ENCODE measurements at places on chromosomes 2 and 18.

- DNase-seq = no peak
Observed at GRCh38 chr18:53458268-53458667, 766.2 kb downstream of the MBD2 start.

DNA sequence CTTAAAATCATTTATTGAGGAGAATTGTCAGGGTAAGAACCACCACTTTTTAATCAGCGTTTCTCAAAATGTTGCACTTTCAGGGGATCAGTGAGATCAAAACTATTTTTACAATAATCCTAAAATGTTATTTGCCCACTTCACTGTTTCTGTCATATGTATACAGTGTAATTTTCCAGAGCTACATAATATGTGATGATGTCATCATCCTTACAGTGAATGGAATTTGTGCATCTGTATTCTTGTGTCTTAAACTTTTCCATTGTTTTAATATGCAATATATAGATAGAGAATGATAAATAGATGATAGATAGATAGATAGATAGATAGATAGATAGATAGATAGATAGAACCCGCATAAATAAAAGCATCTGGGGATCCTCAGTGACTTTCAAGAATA lies 518.0 kb downstream of the ADCYAP1 start:
- no peak for DNase-seq

GRCh38 chr2:217361483-217361880 lies 501.6 kb upstream of the TNP1 start:
- peak; percentile 40 for DNase-seq

DNA sequence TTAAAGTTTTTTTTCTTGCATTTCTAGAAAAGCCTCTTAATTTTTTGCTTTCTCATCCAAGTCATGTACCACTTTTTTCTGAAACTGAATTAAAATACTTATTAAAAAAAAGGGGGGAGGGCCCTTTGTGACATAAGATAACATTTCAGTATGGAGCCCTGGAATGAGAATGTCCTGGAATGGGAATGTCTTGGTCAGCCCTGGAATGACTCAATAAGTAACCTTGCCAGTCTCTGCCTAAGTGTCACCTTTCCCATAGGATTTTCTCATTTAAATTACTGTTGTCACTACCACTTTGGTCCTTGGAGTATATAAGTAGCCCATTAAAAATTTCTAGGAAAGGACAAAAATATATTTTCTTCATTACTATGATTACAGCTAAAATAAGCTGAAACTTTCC lies 4.7 kb downstream of the UBXN2A start:
- DNase-seq = no peak

DNA sequence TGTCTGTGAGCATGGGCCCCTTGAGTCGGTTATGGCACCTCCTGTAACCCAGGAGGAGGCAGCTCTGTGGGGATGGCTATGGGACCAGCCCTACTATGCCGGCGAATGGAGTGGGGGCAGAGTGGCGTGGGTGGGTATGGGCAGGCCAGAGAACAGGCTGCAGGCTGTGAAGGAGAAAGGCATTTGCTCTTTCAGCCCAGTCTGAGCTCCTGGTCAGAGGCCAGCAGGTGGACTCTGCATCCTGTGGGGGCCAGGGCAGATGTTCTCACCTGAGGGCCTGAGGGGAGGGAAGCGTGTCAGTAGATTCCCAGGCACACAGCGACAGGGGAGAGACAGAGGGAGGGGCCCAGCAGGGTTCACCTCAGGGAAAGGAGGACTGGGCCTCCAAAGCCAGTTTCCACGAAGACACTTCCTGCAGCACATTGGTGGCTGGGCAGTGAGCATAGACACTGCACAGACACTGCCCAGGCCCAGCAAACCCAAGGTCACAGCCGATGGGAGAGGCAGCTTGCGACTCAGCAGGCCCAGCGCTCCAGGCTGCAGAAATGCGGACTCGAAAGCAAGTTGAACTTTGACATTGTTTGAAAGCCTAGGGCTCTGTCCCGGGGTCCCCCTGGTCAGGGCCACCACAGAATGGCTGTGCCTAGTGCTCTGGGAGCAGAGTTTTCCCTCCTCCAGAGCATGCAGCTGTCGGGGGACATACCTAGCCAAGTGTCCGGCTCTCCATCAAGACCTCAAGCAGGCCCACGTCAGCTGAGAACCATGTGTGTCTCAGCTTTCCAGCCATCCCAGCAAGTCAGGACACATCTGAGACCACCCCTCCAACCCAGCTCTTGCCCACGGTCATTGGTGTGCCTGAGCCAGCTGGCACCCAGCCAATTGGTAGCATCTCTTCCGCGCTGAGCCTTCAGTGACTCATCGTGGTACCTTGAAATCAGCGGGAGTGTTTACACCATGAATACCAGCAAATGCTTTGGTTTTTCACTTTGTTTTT lies 53.8 kb downstream of the TGOLN2 start:
- DNase-seq = peak; percentile 39

DNA sequence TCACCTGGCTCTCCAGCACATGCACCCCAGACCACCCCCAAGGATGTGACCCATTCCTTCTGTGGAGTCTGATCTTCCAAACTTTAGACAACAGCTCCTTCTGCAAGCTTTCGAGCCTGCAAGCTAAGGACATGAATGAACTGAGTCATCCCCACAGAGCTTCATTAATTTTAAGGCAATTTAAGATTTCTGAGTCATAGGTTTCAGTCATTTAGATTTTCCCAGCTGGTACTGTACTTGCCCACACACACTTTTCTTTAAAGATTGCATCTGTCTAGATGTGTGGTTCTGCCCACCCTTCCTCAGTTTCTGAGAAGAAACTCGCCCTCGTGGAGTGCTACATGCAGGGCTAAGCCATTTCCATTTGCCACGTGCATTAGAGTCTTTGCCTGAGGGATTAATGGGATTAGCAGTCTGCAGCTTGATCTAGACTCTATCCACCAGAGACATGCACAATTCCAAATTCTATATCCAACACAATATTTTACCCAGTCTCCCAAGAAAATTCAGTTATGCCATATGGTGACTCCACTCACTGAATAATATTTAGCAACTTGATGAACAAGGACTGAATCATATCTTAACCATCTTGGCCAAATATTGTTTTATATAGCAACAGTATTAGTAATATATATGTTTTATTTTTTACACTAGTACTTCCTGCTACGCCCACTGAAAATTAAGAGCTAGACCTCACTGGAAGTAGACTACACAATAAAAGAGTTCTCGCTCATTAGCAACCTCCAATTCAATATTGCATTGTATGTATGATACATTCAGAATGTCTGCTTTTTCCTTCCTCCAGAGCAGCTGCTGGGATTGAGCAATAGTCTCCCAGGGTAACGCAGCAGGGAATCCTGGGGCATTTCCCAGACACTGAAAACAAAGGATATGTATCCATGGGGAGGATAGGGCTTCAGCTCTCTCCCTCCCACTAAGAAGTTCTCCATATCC lies 14.3 kb upstream of the TRIB2 start:
- DNase-seq = peak; percentile 68

- DNase-seq = no peak
Observed at GRCh38 chr2:240260664-240261063, 120.2 kb upstream of the OTOS start.

DNA sequence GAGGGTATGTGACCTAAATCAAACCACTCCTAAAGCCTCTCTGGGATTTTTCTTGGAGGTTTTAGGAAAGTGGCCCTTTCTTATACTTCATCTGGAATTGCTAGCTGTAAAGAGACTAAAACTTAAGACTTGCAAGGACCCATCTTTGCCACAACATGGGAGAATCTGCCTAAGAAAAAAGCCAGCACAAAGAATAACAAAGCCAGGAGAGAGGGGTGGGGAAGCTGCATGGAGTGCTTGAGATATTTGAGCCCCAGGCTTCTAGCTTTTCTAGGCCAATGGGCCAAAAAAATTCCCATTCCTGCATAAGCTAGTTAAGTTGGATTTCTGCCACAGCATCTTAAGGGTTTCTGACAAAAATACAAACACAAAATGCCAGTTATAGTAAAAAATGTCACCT lies 38.5 kb upstream of the LYPD6 start:
- DNase-seq = no peak

DNA sequence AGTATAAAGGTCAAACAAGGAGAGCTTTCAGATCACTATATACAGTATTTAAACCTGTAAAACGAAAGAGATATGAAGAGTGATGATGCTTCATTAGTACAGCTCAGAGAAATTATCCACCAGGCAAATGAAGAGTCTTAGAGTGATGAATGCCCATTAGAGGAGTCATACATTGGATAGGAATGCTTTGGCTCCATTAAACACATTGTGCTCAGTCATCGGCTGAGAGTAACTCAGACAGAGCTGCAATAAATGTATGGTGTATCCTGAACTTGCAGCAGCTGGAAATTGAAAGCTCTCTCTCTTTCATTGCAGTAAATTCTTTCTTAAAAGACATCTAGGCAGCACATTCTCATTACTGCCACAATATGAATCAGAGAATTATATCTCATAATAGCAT lies 340.8 kb upstream of the SPHKAP start:
- peak; percentile 22 for DNase-seq

DNA sequence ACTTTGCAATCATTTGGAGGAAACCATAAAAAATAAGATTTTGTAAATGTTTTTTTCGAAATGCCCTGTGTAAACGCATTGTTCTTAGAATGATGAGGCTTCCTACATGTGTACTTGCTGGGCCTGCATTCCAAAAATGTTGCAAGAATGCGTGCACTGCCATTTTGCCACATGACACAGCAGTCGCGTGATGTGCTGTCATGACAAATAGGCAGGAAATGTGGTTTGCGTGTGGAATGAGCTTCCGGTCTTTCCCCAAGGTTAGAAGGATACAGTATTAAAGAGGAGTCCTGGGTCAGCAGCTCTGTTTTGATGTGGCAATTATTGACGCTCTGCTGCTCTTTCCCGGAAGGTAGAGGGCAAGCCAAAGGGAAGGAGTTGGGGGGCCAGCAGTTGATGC lies 18.1 kb upstream of the SERPINB2 start:
- peak; percentile 72 for DNase-seq

GRCh38 chr2:182444806-182445205 lies 18.0 kb upstream of the PDE1A start:
- no peak for DNase-seq

GRCh38 chr2:131493199-131493968 lies 1.2 kb upstream of the MZT2A start:
- DNase-seq = no peak

GRCh38 chr2:121804340-121804739 lies 48.9 kb downstream of the TSN start:
- no peak for DNase-seq

DNA sequence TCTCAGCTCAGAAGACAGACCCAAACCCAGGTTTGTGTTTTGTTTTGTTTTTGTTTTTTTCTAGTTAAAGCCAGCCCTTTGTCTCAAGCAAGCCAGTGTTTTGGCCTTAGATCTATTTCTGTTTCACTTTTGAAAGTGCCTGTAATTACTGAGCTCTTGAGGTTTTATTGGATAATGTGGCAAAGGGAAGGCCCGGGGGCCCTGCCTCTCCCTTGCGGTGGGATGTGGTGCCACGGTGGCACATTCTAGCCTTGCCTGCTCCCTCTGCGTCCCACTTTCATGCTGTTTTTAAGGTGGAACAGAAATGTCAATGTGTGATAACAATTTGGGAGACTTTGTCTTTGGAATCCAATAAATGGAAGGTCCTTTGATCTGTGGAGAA lies 2.5 kb downstream of the HPCAL1 start:
- peak; percentile 57 for DNase-seq

- DNase-seq = no peak
Observed at GRCh38 chr18:24593401-24593800, 133.0 kb downstream of the HRH4 start.

DNA sequence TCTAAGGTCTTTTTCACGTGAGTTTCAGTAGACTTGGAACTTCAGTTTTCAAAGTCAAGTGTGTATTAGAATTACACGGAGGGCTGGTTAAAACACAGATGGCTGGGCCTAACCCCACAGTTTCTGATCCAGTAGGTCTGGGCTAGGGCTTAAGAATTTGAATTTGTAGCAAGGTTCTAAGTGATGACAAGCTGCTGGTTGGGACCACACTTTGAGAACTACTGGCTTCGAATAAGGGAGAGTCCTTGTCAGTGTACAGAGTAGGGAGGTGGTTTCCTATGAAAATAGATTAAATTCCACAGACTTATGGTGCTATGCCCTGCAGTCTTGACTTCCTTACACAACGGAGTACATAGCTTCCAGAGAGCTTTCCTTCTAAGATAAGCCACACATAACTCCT lies 4.5 kb downstream of the RHOB start:
- DNase-seq = no peak

- DNase-seq = peak; percentile 49
Observed at GRCh38 chr2:238061315-238062202, 758 bp downstream of the SCLY start.

- peak; percentile 41 for DNase-seq
Observed at GRCh38 chr18:58682429-58683069, 11.3 kb downstream of the MALT1 start.

DNA sequence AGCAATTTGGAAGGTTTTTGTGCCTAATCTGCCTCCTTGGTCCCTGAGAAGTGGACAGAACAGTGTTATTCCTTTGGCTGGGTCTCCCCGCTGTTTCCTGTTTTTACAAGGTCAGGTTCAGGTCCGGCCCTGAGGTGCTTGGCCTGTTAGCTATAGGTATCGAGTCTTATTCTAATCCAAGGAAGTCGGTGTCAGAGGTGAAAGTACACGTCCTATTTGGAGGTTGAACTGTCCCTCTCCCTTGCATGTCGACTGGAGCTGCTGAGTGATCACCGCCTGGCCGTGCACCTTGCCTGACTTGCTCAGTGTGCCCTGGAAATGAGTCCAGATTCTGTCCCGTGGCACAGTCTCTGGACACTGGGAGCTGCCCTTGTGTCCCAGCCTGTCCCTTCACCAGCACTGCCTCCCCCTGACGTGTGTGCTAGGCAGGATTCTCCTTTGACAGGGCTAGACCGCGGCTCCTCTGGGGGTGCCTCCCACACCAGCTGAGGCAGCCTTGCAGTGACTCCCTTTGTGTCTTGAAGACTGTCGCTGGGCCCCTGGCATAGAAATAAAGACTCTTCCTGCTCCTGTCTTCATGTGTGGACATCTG lies 65.7 kb upstream of the RBM44 start:
- DNase-seq = no peak

DNA sequence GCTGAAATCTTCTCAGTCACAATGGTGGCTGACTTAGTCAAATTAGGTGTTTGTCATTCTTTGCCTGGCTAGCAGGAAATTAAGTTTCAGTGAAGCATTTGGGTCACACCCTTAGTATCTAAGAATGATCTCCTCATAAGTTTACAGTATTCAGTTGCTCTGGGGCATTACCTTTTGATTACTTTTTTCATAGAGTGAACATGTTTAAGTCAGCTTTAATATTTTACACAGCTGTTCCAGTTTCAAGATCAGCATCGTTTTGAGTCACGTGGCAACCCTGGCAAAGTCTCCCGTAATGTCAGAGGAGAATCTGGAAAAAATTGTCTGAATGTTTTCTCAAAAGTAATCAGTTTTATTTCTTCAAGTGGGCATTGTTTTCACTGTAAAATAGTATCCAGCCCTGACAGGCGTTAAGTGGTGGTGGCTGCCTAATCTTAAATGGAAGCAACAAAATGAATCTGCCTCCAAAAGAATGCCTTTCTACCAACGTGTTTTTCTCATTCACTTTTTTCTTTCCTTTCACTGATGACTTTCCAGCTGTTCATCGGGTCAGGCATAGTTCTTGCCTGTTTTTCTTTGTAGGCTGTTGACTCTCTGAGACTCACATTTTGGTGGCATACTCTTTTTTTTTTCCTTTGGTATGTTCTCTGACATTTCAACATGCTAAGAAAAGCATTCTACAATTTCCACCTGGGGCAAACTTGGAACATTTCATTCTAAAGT lies 319.6 kb upstream of the TCF4 start:
- DNase-seq = peak; percentile 11

GRCh38 chr2:152870239-152870638 lies 151.8 kb downstream of the ARL6IP6 start:
- DNase-seq = no peak

GRCh38 chr2:216574046-216574445 lies 59.2 kb upstream of the IGFBP2 start:
- peak; percentile 76 for DNase-seq

GRCh38 chr2:151289972-151290866 lies 751 bp upstream of the NMI start:
- DNase-seq = peak; percentile 59
